ENCODE measurements at places on chromosomes 5 and 9. TPM values are rescaled to one million over a fixed set of nuclear protein-coding genes. Genes with fewer than 3 reads are reported as not detected.

DNA sequence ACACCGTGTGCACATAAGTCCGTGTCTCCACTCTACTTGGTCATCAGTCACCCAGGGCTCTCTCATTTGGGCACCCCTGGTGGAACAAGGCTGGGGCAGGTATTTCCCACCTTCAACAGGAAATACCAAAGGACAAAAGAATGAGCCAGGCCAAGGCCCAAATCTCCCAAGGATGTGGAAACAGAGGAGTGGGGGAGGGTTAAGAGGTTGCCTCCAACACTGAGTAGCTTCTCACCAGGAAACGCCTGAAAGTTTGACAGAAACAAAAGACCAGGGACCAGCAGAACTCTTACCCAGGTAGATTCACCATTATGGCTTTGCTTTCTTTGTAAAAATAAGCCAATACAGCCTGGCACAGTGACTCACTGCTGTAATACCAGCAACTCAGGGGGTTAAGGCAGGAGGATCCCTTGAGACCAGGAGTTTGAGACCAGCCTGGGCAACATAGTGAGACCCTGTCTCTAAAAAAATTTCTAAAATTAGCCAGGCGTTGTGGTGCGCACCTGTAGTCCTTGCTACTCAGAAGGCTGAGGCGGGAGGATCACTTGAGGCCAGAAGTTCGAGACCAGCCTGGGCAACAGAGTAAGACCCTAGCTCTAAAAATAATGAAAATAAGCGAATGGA is 12.7 kb downstream of the SLC1A3 start:
- H3K27me3 ChIP-seq: no peaks in the 10 kb centered on the region
- no peaks in the 10 kb centered on the region for H3K4me1 ChIP-seq
- H3K4me3 ChIP-seq: no peak overlapping the region
- H3K27ac ChIP-seq: no peak overlapping the region

DNA sequence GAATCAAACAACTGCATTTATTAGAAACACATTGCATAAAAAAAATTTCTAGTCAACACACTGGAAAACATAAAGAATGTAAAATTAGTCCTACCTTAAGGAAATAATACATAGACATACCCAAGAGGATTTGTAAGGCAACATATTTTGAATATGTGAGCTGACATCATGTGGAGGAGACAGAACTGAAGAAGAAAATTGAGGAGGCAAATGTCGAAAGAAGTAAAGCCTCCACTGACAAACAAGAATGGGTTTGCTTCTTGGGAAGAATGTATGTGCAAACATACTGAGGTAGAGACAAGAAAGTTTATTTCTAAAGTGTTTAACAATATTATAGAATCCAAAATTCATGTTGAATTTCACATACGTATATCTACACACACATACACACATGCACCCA is 363.0 kb upstream of the PDE4D start:
- no peak overlapping the region for H3K27ac ChIP-seq
- H3K27me3 ChIP-seq: no peaks in the 10 kb centered on the region
- H3K36me3 ChIP-seq: no peaks in the 10 kb centered on the region
- no peak for DNase-seq
- H3K4me1 ChIP-seq: no peaks in the 10 kb centered on the region

DNA sequence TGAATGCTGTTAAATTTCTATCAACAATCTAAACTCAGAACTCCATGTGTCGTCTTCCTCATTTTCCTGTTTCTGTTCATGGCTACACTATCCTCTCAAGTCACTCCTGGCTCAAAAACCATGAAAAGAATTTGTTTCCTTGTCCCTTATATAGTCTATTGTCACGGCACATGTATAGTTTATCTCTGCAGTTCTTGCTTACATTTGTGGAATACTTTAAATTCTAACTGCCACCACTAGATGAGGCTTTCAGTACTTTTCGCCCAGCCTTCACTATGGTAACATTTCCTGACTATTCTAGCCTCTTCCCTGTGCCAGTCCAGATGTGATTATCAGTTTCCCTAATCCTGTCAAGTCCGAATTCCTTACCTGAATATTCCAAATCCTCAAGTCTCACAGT is 34.6 kb downstream of the PKD2L2 start:
- H3K4me3 ChIP-seq: no peak overlapping the region
- H3K27me3 ChIP-seq: no peaks in the 10 kb centered on the region
- H3K4me1 ChIP-seq: no peaks in the 10 kb centered on the region
- H3K27ac ChIP-seq: no peak overlapping the region
- H3K36me3 ChIP-seq: no peaks in the 10 kb centered on the region
- no peak for DNase-seq

DNA sequence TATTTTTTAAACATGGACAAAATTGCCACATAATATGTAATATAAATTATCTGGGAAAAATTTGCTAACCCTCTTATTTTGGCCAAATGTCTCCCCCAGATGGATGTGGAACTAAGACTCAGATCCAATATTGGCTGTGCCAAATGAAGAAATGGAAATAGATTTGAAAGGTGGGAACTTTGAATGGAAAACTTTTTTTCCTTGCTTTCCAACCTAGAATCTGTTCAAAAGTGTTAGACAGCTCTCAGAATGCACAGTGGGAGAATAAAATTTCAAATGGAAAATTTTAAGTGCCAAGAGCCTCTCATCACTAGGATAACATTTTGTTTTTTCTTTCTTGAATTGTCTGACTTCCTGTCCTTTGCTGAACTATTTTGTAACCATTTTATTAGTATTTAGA is 142.6 kb upstream of the GAS1 start:
- no peaks in the 10 kb centered on the region for H3K36me3 ChIP-seq
- H3K27me3 ChIP-seq: no peaks in the 10 kb centered on the region
- no peak for DNase-seq
- H3K4me3 ChIP-seq: no peak overlapping the region
- no peak overlapping the region for H3K27ac ChIP-seq
- H3K4me1 ChIP-seq: no peaks in the 10 kb centered on the region

- H3K4me3 ChIP-seq: no peak overlapping the region
- peak; percentile 9 for DNase-seq
- H3K27me3 ChIP-seq: no peaks in the 10 kb centered on the region
These were observed 686.5 kb upstream of the DMAC1 start for GRCh38 chr9:8486095-8486494.

DNA sequence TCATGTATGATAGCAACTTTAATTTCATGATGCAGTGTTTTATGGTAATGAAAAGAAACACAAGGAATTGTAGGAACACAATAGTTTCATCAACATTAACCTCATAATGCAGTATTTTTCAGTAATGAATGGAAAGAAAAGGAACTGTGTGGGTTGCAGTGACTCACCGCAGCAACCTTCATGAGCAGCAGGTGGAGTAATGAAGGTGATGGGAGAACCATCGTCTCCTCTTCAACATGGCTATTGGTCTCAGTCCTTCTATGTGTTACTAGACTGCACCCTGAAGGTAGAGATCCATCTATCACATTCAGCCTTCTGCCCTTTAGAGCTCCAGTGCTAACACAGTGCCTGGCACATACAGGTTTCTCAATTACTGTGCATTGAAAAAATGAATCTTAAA is 58.0 kb downstream of the TMEM215 start:
- H3K27me3 ChIP-seq: no peaks in the 10 kb centered on the region
- no peaks in the 10 kb centered on the region for H3K36me3 ChIP-seq
- no peak overlapping the region for H3K4me3 ChIP-seq

DNA sequence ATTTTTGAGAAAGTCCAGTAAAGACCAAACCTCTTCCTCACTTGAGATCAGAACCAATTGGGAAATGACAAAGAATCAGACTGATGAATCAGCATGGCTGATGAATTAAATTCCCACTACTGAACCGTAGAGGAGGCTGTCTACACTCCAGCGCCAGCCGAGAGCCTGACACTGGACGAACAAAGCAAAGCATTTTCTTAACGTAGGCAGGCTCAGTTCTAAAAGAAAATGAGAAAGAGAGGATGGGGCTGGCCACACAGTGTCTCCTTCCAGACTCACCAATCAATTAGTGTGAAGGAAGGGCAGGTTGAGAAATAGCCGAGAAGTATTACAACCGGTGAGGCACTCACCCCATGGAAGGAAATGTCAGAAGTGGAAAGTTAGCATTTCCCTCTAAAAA is 49.4 kb downstream of the ITGA1 start:
- no peak overlapping the region for H3K4me3 ChIP-seq
- no peak overlapping the region for H3K27ac ChIP-seq
- no peaks in the 10 kb centered on the region for H3K27me3 ChIP-seq
- no peaks in the 10 kb centered on the region for H3K36me3 ChIP-seq

- no peaks in the 10 kb centered on the region for H3K27me3 ChIP-seq
- H3K27ac ChIP-seq: no peak overlapping the region
- no peaks in the 10 kb centered on the region for H3K4me1 ChIP-seq
- H3K4me3 ChIP-seq: no peak overlapping the region
- H3K36me3 ChIP-seq: no peaks in the 10 kb centered on the region
These were observed 1505.2 kb upstream of the CDH9 start for GRCh38 chr5:28543473-28544098.

The PNPLA7 gene
- 11.4 TPM for total RNA-seq

The KIF24 gene
- total RNA-seq: 1.00 TPM
